ENCODE measurements at places on chromosomes 3 and 15.

DNA sequence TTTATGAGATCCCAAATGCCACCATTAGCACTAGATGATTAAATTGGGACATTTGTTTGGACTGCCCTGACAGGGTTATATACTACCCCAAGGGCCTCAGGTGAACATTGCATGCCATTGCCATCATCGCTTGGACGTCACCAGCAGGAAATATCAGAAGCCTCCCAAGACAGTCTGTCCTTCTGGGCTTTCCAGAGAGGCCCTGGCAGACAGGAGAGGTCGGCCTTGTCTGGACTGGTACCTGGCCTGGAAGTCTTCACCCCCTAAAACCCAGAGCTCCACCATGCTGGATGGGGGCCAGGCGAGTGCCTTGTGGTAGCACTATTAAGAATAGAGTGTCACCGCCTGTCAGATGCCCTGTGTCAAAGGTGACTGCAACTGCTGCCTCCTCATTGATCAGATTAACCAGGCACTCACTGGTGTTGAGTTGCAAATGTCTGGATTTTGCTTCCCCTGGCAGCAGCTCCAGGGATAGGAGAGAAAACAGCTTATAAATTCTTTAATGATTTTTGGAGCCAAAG lies 324.1 kb upstream of the RASGRP1 start:
- no peak for DNase-seq

GRCh38 chr3:4703054-4703480 lies 209.9 kb downstream of the ITPR1 start:
- no peak for DNase-seq

DNA sequence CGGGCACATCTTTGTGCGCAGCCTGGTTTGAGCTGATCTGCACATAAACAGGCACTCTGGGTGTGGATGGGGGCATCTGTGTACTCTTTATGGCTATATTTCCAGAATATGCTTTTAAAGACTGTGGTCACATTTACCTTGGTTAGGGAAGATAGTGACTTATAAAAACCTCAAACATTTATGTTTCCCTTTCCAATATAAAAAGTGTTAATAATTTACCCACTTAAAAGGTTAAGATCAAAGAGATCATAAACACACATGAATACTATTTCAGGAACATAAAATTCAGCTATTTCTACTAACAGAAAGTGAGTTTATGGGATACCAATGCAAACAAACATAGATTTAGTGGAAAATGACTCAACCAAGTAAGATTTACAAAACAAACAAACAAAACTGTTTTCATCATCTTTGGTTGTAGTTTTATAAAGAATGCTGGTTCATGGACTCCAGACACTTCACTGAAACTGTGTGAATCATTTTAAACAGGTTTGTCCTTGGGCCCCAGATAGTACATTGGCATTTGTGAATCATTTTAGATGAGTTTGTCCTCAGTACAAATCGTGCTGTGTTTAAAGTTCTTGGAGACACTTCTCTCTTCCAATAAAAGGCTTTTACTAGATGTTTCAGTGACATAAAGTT lies 253.5 kb upstream of the CTDSPL start:
- DNase-seq = no peak

DNA sequence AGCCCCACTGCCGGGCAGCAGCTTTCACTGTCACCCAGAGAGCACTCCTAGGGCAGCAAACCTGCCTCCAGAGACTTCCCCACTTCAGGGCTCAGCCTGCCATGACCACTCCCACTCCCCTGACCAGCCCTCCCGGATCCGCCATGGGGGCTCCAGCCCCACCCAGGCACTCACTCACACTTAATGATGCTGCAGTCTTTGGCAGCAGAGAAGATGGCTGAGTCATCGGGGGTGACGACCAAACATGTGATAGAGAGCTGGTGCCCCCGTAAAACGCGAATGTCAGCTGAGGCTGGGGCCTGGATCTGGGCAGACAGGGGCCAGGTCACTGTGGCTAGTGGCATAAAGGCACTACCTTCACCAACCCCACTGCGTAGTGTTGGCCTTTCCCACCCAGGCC lies 4.7 kb downstream of the RRP9 start:
- DNase-seq = no peak

GRCh38 chr3:18018491-18019160 lies 276.2 kb upstream of the TBC1D5 start:
- DNase-seq = no peak

DNA sequence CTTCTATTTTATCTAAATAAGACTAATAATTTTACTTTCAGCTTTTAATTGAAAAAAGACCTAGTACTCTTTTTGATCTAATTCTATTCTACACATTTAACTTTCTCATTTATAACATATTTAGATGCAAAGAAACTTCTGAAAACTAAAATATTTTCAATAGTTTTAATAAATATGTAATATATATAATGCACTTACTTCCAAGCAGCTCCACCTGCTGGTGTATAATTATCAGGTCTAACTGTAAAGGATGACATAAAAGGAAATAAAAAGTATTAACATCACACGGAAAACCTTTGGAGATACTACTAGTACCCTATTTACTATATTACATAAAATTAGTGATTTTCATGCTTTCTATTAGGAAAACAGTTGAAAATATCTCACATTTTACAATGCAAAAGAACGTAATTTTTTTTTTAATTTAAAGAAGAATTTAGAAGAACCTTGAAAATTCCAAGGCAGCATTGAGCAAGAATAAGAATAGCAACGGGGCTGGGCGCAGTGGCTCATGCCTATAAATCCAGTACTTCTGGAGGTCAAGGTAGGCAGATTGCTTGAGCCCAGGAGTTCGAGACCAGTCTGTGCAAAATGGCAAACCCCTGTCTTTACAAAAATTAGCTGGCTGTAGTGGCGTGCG lies 10.2 kb downstream of the PLSCR5 start:
- DNase-seq = no peak

DNA sequence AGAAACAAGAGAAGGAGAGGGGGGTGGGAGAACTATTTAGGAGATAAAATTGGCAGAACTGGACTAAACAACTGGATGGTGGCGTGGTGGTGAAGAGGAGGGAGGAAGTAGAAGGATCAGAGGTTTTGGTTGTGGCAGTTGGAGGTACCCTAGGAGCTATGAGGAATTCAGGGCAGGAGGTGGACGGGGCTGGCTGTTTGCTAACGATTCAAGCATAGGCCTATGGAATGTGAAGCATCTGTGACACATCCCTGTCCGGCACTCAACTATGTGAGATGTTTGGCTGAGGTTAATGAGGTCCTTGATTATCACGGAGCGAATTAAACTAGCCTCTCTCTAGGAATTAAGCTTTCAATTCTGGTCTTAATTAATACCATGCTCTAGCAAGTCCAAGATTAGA lies 13.5 kb downstream of the TARS3 start:
- no peak for DNase-seq

DNA sequence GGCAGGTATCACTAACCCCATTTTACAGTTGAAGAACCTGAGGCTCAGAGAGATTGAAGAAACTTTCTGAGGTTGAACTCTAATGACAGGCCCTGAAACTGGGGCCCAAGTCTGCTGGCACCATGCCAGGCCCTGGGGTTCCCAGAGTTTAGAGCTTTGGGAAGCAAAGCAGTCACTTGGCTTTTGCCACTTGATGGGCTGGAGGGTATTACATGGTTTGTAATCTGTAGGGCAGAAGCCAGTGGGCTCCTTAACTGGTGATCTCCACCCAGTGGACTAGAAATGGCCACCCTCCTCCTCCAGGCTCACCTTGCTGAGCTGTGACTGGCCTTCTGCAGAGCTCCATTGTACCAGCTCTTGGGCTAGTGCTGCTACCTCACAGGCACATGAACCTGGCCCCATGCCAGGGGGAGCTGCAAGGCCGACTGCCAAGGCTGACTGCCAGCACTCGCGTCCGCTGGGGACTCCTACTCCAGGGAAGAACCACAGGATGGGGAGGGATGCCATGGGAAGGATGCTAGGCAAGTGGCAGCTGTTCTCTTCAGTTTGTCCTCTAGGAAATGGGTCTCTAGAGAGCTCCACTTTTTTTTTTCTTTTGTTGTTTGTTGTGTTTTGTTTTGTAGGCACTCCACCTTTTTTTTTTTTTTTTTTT lies 104.8 kb downstream of the ETFA start:
- DNase-seq = no peak

GRCh38 chr3:172908771-172909270 lies 158.3 kb downstream of the ECT2 start:
- no peak for DNase-seq

- DNase-seq = no peak
Observed at GRCh38 chr15:67741308-67741707, 84.0 kb upstream of the SKOR1 start.

DNA sequence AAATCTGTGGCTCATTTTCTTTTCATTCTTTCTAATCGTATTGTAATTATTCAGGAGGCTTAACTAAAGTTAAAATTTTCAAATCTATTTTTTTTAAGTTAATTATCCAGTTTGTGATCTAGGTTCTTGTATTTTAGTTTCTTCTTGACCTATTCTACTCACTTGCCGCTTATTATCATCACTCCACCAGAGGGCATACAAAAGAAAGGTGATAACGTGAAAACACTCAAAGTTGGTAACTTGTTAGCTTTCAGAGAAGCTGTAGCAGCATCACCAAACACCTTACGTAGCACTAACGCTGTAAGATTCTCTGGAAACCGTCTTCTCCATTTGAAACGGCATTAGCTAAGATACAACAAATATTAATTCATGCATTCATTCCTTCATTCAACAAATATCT lies 4.8 kb downstream of the GNB4 start:
- peak; percentile 15 for DNase-seq

- DNase-seq = peak; percentile 73
Observed at GRCh38 chr3:13073326-13074005, at the start of gene IQSEC1. Gene IQSEC1 (minus strand): TSS chr3:13073429. CDS start chr3:13073014, 415 bp downstream.

- no peak for DNase-seq
Observed at GRCh38 chr3:188662795-188663194, 508.8 kb downstream of the LPP start.

Data from memory B cell (primary cell).